ENCODE measurements at places on chromosomes 7 and 10. TPM values are rescaled to one million over a fixed set of nuclear protein-coding genes. Genes with fewer than 3 reads are reported as not detected.

DNA sequence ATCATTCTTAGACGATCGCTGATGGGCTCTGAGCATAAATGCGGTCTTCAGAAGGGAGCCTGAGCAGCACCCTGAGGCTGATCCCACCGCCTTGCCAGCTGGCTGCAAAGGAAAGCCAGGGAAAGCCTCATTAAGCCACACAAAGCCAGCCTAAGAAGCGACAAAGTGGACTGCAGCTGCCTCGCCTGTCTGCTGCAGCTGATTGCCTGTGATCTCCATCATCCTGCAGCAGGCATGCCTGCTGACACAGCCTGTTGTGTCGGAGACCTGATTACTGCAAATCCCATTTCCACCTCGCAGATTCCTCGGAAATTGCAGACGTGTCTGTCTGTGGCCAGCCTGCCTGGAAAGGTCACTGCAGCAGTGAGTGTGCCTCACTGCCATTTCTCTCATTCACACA is 1087.0 kb upstream of the AUTS2 start:
- DNase-seq = no peak

DNA sequence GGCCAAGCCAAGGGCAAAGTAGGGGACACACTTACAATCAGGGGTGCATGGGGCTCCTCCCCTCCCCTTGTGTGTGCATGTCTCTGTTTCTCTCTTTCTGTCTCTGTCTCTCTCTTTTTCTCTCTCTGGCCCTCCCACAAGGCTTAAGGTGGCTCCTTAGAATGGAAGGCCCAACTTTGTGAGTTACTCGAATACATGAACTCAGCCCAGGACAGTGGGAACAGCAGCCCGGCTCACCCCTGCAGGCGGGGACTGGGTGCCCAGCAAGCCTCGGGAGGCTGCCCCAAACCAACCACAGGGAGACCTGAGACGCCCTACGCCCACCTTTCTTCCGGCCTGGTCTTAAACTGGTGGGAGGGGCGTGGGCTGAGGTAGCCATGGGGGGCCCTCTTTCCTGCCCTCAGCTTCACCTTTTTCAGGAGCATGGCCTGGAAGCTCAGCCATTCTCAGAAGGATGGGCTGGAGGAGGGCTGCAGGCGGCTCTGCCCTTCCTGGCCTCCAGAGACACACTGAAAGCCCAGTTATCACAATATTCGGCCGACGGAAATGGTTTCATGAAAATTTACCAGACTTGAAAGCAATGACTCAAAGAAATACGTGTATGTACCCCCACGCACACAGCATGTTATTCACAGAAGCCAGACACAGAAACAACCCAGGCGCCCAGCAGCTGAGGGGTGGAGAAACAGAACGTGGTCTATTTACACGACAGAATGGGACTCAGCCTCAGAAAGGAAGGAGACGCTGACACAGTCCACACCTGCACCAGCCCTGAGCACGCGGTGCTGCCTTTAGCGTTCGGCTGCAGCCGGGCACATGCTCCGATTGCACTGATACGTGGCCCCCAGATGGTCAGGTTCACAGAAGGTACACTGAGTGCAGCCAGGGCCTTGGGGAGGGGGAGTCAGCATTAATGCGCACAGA is 229.5 kb downstream of the PTPRN2 start:
- no peak for DNase-seq

GRCh38 chr7:126803060-126803665 is 449.6 kb downstream of the GRM8 start:
- DNase-seq = peak; percentile 51

The NRG3 gene
- not detected for polyA plus RNA-seq

The TMEM254 gene
- polyA plus RNA-seq = 10.7 TPM

GRCh38 chr7:67738145-67738544 is 741.5 kb downstream of the TYW1 start:
- DNase-seq = no peak

Data from IMR-90 (cell line).